ENCODE measurements at places on chromosomes 13 and 19.

DNA sequence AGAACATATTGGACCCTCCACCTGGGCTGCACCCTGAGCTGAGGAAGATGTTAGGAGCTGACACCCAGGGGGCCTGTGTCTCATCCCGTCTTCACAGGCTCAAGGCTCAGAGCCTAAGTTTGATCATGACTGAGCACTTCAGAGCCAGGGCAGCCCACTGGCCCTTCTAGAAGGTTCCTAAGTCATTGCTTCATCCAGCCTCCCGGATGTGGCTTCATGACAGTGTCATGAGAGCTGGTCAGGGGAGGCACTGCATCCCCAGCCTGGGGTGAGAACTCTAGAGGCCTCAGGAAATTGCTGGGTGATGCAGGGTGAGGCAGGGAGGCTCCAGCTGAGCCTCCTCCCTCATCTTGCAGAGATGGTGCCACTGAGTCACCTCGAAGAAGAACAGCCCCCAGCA, 24.9 kb upstream of the PIK3R2 start:
- H3K27me3 ChIP-seq = no peaks in the 10 kb centered on the region
- no peak overlapping the region for H3K27ac ChIP-seq
- no peak overlapping the region for H3K4me3 ChIP-seq
- DNase-seq = no peak
- H3K36me3 ChIP-seq = peaks cover 51% of the 10 kb centered on the region

- peak; percentile 84 for DNase-seq
- H3K4me3 ChIP-seq = no peak overlapping the region
- no peaks in the 10 kb centered on the region for H3K4me1 ChIP-seq
- H3K27ac ChIP-seq = no peak overlapping the region
- no peaks in the 10 kb centered on the region for H3K27me3 ChIP-seq
- peaks cover 72% of the 10 kb centered on the region for H3K36me3 ChIP-seq
These were observed 26.3 kb upstream of the SIGLEC11 start for GRCh38 chr19:49987159-49987698.

DNA sequence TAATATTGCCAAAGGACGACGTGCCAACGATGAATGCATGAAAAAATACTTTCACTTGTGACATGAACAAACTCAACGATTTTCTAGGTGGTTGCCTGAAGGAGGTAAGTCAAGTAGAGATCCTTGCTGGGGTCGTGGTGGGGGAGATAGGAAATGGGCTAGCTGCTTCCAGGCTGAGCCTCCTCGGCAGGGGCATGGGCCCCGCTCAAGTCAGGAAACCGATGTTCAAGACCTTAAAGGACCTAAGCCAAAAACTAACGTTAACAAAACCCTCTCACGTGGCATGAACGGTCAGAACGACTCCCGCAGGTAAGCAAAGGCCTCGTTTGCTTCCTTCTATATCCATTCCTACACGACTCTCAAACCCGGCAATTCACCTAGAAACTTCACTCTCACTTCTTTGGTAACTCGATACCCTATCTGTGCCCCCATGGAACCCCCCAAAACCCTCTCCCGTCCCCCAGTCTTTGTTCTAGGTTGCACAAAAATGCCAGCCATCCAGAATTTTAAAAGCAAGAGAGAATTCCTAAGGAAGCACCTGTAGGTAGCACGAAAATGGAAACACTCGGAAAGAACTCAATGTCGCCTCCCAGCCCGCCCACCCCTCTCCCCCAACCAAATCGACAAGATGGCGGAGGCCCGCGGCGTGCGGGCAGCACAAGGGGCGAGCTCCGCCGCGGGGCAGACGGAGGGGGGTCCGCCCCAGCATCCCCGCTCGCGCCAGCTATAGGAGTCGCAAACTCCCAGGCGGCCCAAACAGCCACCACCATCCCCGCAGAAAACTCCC, 13.6 kb downstream of the ACP4 start:
- peak overlapping the region; percentile 90 for H3K4me3 ChIP-seq
- no peak for DNase-seq
- peaks cover 22% of the 10 kb centered on the region for H3K4me1 ChIP-seq
- peak overlapping the region; percentile 90 for H3K27ac ChIP-seq

DNA sequence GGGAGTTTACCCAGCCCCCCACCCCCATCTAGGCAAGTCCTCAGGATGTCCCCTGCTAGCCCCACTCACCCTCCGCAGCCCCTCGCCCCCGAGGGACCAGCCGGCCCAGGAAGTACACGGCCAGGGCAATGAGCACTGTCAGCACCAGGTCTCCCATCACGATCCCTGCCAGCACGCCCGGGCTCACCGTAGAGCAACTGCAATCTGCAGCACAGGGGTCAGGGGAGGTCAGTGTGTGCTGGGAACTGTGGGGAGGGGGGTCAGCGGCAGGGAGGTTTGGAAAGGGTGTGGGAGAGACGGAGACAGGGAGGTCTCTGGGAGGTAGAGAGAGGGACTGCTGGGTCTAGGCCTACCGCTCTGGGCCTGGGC, 734 bp downstream of the TYROBP start:
- peak overlapping the region; percentile 21 for H3K4me3 ChIP-seq
- H3K27ac ChIP-seq = no peak overlapping the region
- H3K27me3 ChIP-seq = peaks cover 6% of the 10 kb centered on the region
- DNase-seq = no peak
- peaks cover 7% of the 10 kb centered on the region for H3K4me1 ChIP-seq

DNA sequence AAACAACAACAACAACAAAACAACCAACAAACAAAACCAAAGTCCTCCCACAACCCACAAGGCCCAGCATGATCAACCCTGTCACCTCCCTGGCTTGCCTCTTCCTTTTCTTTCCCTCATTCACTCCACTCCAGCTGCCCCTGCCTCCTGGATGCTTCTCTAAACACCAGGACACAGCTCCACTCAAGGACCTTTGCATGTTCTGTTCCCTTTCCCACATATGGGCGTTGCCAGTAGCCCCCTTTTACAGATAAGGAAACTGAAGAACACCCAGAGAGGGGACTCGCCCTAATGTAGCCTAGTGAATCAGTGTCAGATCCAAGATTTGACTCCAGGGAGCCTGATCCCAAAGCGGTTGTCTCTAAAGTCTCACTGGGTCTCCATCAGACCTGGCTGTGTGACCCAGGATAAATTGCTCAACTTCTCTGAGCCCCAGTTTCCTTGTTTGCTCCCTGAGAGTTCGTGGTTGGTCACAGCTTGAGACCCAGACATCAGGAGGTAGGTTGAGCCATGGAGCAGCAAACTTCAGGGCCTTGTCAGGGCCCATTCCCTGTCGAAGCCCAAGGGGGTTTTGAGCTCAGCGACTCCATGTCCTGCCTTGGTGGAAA, 3.0 kb upstream of the DOCK6 start:
- H3K4me3 ChIP-seq = no peak overlapping the region
- H3K27me3 ChIP-seq = no peaks in the 10 kb centered on the region
- no peak overlapping the region for H3K27ac ChIP-seq
- peaks cover 4% of the 10 kb centered on the region for H3K4me1 ChIP-seq
- H3K36me3 ChIP-seq = no peaks in the 10 kb centered on the region

DNA sequence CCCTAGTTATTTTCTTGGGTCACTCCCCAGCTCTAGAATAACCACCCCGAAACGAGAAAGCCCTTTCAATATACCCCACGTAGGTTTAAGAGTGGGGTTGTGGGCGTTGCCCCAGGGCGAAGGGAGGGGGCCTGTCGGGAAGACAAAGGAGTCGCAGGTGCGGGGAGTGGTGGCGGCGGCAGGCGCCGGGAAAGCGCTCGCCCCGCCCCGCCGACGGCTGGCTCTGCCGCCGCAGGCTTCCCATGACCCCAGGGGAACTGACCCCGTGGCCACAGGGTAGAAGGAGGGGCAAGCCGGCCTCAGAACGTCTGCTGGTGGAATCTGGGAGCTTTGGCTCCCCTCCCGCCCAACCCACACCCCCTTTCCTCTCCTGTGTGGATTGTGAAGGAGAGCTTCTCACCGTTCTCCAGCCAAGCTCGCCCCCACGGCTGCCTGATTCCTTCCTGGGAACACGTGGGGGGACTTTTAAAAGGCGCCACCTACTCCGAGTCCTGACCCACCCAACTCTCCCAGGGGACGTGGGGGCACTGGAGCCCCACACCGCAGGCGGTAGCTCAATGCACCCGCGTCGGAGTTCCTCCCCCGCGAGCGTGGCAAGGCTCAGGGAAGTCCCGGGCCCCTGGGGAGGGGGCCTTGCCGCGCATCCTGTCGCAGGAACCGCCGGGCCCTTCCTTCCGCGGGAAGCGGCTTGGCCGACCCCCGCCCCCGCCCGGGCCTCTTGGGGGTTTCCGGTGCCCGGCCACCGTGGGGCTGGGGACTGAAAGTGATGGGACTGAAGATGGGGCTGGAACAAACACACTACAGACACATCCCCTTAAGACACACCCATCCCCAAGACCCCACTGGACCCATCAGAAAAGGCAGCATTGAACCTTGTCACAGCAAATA, 5.5 kb downstream of the IER2 start:
- peak overlapping the region; percentile 98 for H3K4me3 ChIP-seq
- no peaks in the 10 kb centered on the region for H3K4me1 ChIP-seq
- no peaks in the 10 kb centered on the region for H3K27me3 ChIP-seq
- peak; percentile 92 for DNase-seq
- no peaks in the 10 kb centered on the region for H3K36me3 ChIP-seq

DNA sequence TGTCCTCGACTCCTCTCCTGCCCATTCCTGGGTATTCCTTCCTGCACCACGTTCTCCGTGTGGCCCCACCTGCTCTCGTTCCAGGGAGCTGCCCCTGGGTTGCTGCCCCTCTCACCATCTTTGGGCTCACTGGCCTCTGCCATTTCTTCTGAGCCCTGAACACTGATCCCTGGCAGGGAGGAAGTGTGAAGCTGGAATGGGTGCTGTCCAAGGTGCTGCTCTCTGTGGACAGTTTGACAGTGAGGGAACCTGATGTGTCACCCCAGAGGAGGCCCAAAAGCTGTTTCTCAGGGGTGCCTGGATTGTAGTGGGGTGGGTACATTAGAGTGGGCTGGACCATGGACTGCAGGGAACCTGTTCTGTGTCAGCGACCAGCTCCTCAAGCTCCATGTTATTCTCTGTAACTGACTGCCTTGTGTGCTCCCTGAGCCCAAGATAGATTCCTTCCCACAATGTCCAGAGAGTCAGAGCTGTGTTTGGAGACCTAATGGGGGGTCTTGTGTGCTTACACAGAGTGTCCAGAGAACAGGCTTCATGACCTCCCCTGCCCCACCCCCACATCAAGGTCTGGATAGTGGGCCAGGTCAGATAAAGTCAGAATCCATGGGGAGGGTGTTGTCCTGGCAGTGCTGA, 7.2 kb upstream of the CEACAM8 start:
- peaks cover 5% of the 10 kb centered on the region for H3K4me1 ChIP-seq
- no peaks in the 10 kb centered on the region for H3K36me3 ChIP-seq
- DNase-seq = no peak
- H3K4me3 ChIP-seq = no peak overlapping the region
- no peaks in the 10 kb centered on the region for H3K27me3 ChIP-seq

DNA sequence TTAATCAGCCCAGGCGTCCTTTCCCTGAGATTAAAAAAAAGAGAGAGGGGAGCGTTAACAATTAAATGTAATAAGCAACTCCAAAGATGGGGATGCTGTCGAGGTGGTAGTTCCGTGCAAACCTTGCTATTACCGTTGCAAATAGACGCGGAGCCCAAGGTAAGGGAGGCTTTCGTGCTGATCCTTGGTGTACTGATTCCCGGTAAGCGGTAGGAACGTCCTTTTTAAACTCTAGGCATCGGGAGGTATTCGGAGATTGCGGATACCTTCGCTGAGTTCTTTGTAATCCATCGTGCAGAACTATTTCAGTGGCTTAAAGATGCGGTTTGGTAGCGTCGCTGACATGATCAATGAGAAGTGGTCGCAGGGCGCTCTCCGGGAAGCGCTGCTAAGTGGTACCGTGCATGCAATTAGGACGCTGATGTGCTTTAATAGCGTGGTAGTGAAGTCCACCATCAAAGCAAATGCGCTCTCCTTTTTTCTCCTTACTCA, 3.1 kb downstream of the SLITRK5 start:
- no peak overlapping the region for H3K4me3 ChIP-seq
- no peak for DNase-seq
- H3K4me1 ChIP-seq = peaks cover 36% of the 10 kb centered on the region

DNA sequence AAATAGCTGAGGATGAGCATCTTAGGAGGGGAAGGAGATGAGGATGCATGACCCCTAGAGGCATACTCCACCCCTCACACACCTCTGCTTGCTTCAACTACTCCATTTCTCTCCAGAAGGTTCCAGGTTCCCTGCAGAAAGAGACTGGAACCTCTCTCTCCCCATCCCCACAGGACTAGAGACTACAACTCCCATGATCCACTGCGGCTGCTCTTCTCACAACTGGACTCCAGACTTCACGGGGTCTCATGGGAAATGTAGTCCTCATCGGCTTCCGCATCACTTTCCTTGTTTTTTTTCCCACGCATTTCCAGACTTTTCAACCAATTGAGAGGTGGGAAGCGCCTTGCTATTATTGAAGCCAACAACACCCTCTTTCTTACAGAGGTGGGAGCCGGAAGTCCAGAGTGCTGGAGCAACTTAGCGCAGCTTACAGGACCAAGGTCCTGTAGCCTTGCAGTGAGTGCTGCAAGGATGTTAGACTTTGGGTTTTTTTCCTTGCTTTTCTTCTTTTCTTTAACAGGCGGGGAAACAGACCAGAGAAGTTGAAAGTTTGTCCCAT, 13.9 kb upstream of the CACNG6 start:
- H3K4me3 ChIP-seq = peak overlapping the region; percentile 18
- DNase-seq = peak; percentile 78
- no peak overlapping the region for H3K27ac ChIP-seq
- H3K4me1 ChIP-seq = peaks cover 22% of the 10 kb centered on the region

DNA sequence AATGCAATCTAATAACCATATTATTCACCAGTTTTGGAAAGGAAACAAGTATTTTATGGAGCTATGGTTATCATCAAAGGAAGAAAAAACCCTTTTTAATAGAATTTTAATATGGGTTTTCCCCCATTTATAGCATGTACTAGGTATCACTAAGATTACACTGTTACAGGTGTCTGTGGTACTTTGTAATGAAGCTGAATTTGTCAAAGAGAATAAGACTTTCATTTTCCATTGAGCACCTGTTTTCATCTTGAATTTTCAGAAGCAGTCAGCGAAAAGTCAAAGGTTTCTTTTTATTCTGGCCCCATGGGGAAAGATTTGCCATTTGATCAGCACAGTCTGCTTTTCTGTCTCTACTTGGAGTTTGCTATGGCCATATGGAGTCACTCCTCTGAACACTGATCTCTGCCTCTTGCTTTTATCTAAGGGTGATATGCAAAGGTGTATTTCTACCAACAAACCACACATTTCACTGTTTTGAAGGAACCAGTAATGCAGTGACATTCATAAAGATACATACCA, 590.0 kb downstream of the DCT start:
- no peak for DNase-seq
- no peaks in the 10 kb centered on the region for H3K36me3 ChIP-seq
- no peak overlapping the region for H3K4me3 ChIP-seq

DNA sequence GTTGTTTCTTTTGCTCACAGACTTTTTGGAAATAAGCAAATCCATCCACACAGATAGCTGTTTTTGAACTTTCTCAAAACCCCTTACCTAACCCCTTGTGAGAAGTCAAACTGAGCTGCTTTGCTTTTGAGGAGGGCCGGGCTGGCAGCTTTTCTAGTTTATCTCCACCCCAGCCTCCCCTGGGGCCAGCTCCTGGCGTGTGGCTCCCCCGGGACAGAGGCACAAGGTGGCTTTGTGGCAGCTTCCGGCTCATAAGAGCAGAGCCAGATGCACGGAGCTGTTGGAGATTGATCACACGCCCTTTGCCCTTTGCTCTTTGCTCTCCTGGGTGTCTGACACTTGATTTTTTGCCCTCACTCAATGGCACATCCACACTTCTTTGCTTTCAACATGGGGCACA, 24.9 kb upstream of the RNF113B start:
- H3K27me3 ChIP-seq = no peaks in the 10 kb centered on the region
- peaks cover 34% of the 10 kb centered on the region for H3K4me1 ChIP-seq
- H3K36me3 ChIP-seq = no peaks in the 10 kb centered on the region
- H3K27ac ChIP-seq = no peak overlapping the region
- no peak for DNase-seq
- H3K4me3 ChIP-seq = no peak overlapping the region
